ENCODE measurements at places on chromosomes 1 and 21. TPM values are rescaled to one million over a fixed set of nuclear protein-coding genes. Genes with fewer than 3 reads are reported as not detected.

- no peak for DNase-seq
Observed at GRCh38 chr1:1122981-1123480, 7.1 kb upstream of the C1orf159 start.

DNA sequence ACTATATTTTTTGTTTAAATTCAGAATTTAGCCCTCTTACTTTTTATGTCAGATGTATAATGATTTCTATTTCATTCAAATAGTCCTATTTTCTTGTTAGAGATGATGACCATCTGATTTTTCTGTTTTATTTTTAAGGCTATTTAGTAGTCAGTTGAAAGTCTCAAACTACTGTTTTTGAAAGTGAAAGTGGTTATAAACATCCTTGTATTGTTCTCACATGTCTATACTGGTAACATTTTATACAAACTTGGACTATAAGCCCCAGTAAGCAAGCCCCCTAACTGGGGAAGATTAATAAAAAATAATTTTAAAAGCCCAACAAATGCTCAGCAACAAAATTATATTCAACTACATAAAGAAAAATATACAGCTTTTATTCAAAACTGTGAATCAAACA is 271.3 kb upstream of the RGS18 start:
- no peak for DNase-seq

MYBPHL gene
- total RNA-seq, result not detected

DNA sequence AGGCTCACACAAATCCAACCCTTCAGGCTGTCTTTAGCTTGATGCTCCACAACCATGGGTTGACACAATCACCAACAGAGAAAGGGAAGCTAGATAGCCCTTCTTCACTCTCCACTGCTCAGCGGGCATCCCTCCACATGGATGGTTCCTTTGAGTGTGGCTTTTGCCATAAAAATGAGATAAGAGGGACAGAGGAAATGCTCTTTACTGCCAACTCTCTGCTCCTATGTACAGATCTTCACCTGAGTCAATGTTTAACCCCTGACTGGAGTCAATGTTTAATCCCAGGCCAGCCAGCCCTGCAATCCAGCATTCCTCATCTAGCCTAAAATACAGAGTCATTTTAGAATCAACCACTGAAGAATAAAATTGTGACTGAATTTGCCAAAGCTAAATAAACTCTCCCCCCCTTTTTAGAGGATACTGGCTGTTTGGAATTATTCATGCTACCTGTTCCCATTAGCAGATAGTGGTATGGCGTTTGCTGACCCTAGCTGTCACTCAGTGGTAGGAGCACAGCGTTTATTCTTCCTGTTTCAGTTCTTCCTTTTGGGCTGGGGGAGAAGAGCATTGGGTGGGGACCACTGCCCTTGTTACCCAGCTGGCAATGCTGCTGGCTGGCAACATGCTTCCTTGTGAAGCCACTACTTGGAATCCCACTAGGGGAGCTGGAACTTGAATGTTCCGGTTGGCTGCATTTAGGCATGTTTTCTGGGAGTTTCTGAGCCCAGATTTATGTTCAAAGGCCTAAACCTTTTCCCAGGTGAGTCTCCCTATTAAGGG is 5.2 kb upstream of the PIGR start:
- DNase-seq, result no peak

DNA sequence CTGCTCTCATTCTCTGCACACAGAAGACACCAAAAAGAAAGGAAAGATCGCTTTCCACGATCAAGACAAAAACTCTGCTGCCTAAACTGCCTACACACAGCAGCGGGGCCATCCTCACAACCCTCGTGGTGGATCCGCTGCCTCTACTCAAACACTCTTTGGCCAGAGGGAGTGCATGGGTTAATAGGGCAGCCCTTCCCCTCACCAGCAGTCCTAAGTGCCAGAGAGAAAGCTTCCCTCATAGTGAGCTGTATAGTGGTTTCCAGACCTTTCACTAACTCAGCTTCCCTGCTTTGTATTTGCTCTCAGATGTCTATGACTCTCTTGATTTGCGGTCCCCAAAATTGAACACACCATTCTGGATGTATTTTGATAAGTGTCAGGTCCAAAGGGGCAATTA is 30.9 kb downstream of the GPR161 start:
- DNase-seq, result no peak

DNA sequence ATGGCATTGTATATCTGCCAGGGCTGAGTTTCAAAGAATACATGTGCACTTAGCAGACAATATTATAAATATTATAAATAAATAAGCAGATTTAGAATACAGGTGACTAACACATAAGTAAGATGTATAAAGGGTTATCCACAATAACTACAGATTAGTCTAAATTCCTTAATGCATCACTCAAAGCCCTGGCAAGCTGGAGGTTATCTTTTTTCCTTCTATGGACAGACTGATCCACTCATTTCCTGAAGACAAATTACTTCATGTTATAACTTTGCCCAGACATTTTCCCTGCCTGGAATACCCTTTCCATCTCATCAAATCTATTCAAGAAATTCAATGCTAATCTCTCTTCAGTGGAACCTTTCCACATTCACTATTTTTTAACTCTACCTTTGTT is 38.8 kb downstream of the LUZP1 start:
- DNase-seq, result no peak

RNF187 gene
- 109 TPM for total RNA-seq

DNA sequence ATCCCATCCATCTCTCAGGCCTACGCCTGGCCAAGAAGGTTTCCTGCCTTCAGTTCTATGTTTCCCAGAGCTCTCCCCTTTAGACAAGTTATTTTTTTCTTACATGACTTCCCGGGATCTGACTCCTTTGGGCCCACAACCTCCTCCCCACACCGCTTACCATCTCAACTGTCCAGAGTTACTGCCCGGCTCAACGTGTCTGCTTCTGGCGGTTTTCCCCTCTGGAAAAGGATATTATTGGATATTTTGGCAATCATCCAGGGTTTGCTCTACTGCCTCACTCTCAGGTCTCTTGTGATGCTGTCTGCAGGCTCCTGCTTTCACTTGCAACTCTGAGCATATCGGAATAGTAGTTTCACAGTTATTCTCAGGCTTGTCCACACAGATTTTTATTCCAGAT is 318.2 kb upstream of the CAMK1G start:
- DNase-seq, result no peak

DNA sequence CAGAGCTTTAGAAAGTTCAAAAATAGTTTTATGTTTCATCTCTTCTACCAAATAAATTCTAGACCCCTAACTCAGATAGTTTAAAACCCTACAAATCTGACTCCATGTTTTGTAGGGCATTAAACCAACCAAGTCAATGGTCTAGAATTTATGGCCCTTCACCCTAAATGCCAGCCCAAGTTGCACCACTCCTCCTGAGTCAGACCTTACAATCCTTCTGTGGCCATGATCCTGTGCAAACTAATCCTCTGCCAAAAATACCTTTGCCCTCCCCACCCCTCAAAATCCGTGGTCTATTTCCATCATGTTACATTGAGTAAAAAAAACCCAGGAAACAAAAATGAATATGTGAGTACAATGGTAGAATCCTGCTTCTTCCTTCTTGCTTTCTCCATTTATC is 179.3 kb downstream of the NR5A2 start:
- DNase-seq, result no peak

GRCh38 chr1:228363686-228364067 is 43.0 kb downstream of the TRIM11 start:
- no peak for DNase-seq

ASAP3 gene
- 72.3 TPM for total RNA-seq

FALEC gene
- 1.7 TPM for total RNA-seq

- no peak for DNase-seq
Observed at GRCh38 chr1:57269630-57270225, 154.1 kb downstream of the DAB1 start.

CTSE gene
- total RNA-seq, result not detected

GRCh38 chr1:35923791-35924221 is 7.1 kb upstream of the AGO3 start:
- DNase-seq, result no peak

DNA sequence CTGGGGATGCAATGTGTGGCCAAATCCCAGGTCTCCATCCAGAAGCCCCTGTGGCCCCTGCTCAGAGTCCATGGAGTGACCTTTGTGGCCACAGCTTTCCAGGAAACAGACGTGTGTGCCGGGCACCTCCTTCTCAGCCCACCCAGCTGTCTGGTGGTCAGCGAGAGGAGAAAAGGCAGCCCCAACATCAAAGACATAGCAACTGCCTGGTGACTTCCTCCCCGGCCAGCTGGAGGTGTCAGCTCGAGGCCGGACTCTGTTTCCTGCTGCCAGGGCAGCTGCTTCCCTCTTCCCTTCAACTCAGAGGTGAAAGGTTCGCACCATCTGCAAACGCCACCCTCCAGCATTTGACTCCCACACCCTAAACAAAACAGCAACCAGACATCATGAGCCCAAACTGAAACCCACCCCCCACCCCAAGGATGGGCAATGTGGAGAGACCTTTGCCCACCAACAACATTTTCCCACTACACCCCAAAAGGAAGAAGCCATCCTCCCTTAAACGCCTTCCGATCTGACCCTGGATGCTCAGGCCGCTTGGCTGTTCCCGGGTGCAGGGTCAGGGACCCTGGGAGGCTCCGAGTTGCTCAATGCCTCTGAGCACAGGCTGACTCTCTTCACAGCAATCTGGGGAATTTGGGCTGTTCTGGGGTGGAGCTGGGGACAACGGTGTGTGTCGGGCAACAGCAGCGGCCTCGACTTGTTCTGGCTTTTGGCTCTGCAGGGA is 162.3 kb downstream of the PSMG1 start:
- DNase-seq, result no peak

DNA sequence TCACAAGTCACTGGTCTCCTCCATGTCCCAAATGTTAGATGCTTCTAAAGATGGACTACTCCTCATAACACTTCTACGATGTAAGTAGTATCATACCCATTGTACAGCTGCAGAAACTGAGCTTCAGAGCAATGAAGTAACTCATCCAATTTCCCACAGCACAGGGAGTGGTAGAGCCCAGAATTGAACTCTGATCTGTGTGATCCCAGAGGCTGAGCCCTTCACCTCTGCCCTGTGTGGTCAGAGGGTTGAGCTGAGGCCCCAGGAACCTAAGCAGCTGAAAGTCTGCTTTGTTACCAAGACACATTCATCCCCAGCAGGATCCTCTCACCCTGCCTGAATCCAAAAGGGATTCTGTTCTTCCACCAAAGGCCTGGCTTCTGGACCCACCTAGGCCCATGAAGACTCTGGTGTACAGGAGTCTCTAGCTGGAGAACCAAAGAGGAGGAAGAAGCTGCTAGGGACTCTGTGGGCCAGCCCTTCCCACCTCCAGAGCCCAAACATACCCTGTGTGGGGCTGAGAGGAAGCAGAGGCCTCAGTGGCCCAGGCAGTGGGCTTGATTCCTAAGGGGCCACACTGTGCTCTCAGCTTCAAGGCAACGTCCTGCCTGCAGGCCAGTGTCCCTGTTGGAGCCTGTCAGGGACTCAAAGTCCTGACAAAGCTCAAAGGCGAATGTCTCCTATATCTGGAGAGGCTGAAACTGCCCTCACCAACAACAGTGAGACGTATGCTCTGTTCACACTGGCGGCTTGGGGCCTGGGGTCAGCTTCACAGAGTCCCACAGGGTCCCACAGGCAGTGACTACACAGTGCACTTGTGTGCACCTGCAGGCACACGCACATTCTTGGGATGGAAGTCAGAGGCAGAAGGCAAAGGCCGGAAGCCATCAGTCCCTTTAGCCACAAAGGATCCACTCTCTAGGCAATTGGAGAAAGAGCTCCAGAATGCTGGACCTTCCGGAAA is 40.4 kb upstream of the SLC30A1 start:
- DNase-seq, result no peak

DNA sequence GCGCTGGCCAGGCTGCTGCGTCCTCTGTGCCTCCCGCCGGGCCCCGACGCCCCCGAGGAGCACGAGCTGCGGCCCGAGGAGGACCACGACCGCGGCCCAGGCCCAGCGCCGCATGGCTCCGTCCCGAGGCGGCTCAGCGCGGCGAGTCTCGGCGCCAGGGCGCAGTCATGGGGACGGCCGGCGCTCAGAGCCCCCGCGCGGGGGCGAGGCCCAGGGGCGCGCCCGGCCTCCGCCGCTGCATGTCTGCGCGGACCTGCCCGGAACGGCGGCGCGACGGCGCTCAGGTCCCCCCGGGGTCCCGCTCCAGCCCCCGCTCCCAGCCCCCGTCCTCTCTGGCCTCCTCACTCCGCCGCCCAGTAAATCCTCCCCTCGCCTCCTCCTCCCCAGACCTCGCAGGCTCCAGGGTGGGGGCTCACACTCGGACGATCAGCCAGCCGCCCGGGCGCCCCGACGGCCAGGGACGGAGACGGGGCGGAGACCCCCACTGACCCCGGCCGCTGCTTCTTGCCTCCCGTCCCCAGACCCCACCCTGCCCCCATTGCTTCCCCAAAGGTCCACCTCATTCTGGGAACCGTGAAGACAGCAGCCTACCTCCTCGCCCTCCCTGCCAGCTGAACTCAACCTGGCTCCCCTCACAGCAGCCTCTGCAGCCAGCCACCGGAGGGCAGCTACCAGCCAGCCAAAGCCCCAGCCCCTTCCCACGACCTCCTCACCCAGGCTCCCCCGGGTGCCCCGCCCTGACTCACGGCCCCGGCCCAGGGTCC is at the start of gene C1QTNF12:
Gene C1QTNF12 (minus strand): TSS at position 146 of the 764 bp plus-strand sequence. CDS start 32 bp downstream, at position 114.
- DNase-seq, result no peak

GRCh38 chr1:109249654-109250401 is 489 bp downstream of the CELSR2 start:
- peak; percentile 35 for DNase-seq

DNA sequence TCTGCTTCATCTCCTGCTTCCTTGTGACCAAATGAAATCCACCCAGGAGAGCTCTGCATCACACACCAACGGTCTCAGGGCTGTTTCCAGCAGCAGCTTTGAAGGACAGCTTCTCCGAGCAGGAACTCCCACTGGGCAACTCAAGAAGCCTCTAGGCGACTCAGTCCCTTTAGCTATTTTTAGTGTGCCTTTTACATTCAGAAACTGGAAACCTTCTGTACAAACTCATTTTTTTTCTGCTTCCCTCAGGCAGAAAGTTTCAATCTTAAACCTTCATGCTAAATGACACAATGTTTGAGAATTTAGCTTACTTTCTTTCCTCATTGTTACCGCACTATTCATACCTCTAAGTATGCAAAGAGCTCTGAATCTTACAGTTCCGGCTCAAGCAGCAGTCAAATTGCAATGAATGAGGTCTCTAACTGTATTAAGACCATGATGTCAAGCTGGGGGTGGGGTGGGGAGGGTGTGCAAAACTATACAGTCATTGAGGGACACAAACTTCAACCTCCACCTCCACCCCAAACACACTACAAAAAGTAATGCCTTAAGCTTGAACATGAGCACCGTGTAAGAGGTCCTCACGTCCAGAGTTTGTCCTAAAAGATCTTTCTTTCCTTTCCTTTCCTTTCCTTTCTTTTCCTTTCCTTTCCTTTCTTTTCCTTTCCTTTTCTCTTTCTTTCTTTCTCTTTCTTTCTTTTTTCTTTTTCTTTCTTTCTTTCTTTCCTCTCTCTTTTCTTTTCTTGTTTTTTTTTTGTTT is 16.4 kb upstream of the TARBP1 start:
- no peak for DNase-seq

DNA sequence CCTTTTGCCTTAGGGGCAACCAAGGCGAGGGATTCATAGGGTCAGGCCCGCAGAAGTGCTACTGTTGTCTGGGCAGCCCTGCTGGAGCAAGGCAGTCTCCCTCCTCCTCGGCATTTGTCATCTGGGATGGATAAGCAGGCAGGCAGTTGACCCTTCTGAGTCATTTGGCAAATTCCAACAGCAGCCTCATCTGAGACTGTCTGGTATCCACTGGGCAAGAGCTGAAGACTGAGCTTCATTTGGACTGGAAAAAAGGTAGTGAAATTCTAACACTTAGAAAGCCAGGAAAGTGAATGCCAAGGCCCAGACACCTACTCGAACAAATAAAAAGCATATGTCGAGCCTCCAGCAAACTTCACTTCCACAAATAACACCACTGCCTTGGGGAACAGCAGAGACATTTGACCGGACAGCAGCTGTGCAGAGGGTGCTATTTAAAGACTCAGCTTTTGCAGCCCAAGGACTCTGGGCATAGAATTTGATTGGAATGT is 4.0 kb upstream of the ZBTB40 start:
- no peak for DNase-seq

ASCL5 gene
- not detected for total RNA-seq

Data from ovary (tissue), 10 donors.